Stimulated activated naive CD4-positive, alpha-beta T cell treated with Interleukin-2 at 50 U/mL for 16 hours (primary cell): ENCODE measurements at places on chromosomes 12 and 14.

GRCh38 chr14:50262865-50263264 lies 31.5 kb upstream of the SOS2 start:
- DNase-seq: no peak

- DNase-seq: no peak
Observed at GRCh38 chr12:46965880-46966279, 113.5 kb upstream of the PCED1B start.

DNA sequence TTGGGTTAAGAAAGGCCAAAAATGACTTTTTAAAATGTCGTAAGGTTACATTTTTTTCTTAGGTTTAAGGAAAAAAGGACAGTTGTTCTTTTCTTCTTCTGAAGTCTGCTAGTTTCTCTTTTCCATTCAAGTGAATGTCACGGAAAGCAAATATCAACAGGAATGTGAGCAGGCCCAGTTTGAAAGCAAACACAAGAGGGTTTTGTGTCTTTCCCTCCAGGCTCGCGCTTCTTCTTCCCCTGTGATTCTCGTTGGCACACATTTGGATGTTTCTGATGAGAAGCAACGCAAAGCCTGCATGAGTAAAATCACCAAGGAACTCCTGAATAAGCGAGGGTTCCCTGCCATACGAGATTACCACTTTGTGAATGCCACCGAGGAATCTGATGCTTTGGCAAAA lies 85.4 kb downstream of the LRRK2 start:
- DNase-seq: no peak

GRCh38 chr12:31582155-31582554 lies 8.8 kb downstream of the DENND5B start:
- DNase-seq: no peak

- DNase-seq: no peak
Observed at GRCh38 chr14:23195552-23196101, 12.2 kb upstream of the SLC7A8 start.

GRCh38 chr12:93113317-93114006 lies 184.4 kb upstream of the EEA1 start:
- DNase-seq: no peak

DNA sequence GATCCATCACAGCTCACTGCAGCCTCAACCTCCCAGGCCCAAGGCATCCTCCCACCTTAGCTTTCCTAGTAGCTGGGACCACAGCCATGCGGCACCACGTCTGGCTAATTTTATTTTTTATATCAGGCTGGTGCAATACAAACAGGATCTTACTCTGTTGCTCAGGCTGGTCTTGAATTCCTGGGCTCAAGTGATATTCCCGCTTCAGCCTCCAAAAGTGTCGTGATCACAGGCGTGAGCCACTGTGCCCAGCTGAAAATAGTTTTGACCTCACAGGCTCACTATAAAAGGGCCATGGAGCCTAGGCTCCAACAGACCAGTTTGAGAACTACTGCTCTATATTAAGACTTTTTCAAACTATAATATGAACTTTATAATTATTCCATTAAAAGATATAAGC lies 37.3 kb downstream of the SNX6 start:
- DNase-seq: no peak

GRCh38 chr14:68627868-68628604 lies 164.8 kb downstream of the ZFP36L1 start:
- DNase-seq: peak; percentile 27

DNA sequence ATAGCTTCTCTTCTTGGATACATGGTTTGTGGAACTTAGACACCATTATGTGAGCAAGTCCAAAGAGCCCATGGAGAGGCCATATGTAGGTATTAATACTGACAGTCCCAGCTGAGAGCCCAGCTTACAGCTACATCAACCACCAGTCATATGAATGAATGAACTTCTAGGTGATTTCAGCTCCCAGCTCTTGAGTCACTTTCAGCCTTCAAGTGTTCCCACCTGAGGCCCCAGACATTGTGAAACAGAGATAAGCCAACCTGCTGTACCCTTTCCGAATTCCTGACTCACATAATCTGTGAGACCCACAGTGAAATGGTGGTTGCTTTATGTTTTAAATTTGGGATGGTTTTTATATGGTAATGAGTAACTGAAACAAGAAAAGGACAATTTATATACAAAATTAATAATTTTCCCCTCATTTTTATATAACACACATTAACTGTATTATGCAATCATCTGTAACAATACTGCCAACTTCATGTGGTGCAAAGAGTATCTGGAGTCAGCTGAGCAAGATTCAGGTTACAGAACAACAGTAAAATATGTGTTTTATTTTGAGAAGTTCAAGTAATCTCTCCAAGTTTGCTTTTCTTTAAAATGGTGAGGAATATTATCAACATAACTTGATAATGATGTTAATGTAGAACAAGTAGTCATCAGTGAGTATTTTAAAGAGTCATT lies 27.7 kb upstream of the FBXO33 start:
- DNase-seq: no peak

- DNase-seq: no peak
Observed at GRCh38 chr14:55482936-55483605, 42.7 kb upstream of the TBPL2 start.

DNA sequence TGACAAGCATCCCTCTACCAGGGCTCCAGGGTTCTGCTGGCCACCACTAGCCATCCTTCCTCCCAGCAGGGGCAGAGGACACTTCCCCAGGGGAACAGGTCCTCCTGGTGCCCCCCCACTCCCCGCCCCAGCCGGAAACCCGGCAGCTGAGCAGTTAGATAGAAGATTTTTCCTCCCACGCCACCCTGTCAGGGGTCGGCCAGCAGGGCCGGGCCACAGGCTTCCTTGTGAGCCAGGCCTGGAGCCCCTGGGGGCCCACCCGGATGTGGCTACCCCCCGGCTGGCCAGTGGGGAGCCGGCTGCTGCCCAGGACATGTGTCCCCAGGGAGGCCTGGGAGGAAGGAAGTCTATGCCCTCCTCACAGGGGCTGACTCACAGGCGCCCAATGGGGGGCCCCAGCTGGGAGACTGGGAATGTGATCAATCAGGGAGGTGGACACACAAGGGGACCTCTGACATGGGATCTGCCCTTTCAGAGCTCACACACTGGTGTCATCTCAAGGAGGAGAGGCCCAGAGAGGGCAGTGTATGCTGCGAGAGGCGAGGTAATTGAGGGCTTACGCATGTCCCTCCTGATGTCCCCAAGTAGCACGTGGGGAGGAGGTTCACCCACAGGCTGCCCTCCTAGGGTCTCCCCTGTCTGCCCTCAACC lies 4.2 kb downstream of the SH2B3 start:
- peak; percentile 52 for DNase-seq

DNA sequence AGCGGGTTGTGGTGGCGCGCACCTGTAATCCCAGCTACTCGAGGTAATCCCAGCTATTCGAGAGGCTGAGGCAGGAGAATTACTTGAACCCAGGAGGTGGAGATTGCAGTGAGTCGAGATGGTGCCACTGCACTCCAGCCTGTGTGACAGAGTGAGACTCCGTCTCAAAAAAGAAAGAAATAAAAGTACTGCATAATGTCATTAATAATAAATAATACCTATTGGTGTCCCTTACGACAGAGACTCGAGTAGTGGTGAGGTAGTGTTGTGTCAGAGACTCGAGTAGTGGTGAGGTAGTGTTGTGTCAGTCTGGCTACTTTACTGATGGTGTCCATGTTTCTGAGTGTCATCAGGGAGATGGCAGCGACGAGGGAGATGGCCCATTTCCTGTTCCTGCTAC lies 1.3 kb downstream of the GLS2 start:
- DNase-seq: no peak

GRCh38 chr12:29071099-29071498 lies 78.0 kb upstream of the FAR2 start:
- DNase-seq: no peak

GRCh38 chr14:71384007-71384845 lies 477.0 kb downstream of the PCNX1 start:
- no peak for DNase-seq

DNA sequence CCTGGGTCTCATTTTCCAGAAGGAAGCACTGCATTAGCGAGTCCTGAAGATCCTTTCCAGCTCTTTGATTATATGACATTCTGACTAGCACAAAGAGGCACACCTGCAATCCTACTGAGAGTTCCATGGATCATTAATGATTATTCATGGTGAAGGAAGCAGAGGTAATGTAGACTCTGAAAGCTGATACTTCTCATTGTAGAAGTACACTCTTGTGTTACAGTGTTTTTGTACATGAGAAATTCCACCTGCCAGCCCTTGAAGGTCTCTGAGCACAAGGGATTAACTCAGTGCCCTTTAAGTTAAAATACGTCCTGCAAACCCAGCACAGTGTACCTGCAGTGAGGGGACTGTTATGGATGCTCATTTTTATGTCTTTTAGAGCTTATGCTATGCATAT lies 558.8 kb upstream of the FBXO33 start:
- no peak for DNase-seq

GRCh38 chr14:59406454-59407245 lies 58.5 kb downstream of the GPR135 start:
- no peak for DNase-seq

GRCh38 chr12:93832131-93832530 lies 155.0 kb downstream of the CRADD start:
- no peak for DNase-seq

DNA sequence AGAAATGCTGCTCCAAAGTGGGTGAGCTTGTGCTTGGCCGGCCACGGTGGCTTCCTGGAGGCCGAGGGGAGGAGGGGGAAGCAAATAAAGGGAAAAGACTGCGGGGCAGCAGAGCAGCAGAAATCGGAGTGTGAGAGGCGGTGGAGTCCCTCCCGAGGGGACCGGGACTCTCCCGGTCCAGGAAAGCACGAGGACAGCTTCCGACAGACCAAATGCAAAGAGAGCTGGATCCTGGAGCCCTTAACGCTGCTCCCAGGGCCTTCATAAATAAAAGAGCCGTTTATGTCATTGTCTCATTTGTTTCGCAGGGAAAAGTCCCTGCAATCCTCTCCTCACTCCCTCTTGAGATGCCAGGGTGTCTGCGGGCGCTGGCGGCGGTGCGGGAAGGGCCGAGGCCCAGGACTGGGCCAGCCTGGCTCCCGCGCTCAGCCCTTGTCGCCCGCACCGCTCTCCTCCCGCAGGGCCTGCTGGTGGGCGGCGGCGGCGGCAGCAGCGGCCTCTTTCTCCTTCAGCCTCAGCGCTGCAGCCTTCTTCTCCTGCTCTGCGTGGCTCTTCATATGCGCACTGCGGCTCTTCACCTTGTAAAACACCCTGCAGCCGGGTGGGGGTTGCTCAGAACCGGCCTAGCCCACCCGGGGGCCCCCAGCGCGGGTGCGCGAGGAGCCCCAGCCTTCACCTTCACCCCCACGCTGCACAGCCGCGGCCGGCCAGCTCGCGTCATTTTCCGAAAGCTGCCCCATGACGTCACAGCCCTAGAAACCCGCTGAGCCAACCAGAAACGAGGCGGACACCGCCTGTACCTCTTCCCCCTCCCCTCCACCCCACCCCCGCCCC lies 4.5 kb upstream of the PNMA1 start:
- DNase-seq: no peak

DNA sequence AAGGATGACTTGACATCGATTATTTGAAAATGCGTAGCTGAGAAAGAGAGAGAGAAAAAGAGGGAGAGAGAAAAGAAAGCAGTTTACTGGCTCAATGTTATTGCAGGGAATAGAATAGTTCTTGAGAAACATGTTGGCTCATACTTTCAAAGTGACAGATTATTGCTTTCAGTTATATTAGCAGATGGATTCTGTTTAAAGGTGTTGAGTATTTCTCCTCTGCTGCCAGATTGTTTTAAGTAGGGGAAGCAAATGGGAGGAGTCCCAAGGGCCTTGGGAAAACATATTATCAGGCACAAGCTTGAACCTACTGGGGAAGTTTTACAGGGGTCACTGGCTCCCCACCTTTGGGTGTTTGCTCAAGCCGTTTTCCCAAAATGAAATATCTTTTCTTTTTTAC lies 203.8 kb upstream of the SRRM4 start:
- DNase-seq: no peak

DNA sequence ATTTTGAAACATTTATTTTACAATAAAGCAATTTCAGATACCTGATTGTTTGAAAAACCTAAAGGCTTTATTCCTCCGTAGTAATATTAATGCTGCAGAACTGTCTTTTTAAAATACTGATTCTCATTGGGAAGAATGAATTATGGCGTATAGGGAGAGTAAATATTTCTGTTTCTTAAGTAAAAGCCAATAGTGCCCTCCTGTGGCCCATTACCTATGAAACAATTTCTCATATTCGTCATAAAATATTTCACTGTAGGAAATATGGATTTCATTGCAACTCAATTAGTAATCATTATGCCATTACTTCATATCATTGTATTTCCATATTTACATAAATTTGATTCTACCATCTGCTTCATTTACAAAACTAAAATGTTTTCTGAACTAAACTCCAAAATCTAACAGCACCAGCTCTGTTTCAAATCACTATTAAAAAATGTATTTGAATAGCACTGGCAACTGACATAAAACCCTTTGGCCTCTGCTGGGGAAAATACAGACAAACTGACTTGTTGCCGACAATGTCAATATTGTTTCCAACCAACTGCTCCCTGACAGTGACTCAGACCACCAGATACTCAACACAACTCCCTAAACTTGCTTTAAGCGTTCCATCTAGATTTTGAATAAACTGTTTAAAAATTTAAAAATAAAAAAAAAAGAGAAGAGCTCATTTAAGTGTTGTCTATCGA lies 290.3 kb downstream of the NAV3 start:
- no peak for DNase-seq

GRCh38 chr12:646442-647384 lies 16.5 kb downstream of the NINJ2 start:
- no peak for DNase-seq

- DNase-seq: no peak
Observed at GRCh38 chr12:26400627-26401026, 205.3 kb downstream of the SSPN start.

GRCh38 chr14:90440021-90440451 lies 43.2 kb downstream of the CALM1 start:
- DNase-seq: no peak

DNA sequence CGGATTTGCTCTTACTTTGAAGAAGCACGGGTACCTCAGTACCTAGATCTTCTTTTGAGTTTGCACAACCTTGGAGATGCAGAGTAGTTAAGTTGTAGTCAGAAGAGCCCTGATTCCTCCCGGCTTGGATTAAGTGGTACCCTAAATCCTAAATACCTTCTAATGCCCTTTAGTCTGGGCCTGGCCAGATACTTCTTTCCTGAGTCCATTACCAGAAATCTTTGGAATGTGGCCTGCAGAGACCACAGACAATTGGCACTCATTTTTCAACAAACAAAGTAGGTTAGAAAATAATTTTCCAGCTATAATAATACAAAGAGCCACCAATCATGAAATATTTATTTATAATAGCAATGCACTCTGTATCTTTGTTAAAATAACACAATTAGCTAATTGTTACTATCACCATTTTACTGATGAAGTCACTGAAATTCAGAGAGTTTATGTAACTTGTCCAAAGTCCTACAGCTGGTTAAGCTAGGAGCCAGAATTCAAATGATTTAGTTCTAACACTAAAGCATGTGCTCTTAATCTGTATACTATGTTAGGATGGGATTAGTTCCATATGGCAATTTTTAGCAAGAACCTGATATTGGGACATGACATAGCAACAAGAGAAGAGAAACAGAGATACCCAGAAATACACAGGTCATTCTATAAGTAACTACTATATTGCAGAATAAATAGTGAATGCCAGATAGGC lies 132.1 kb upstream of the PDZRN4 start:
- DNase-seq: no peak
